ENCODE measurements at places on chromosomes 3 and 15.

DNA sequence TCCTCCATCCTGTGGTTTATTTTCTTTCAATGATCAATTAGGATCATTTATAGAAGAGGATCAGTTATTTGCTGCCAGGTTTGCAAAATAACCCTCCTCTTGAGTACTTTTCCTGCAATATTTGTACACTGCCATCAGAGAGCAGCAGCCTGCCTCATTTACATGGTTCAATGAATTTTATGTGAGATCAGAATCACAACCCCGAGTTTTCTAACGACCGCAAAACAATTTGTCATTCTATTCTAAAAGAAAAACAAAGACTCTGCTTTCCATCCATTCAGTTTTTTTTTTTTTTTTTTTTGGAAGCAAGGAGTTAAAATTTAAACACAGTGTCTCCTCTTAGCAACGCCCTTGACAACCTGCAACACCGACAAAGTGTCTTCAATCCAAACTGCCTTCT, 146.9 kb downstream of the RAB11A start:
- no peaks in the 10 kb centered on the region for H3K36me3 ChIP-seq
- peaks cover 3% of the 10 kb centered on the region for H3K27me3 ChIP-seq
- no peaks in the 10 kb centered on the region for H3K4me1 ChIP-seq

GRCh38 chr3:13611221-13611620, 62.3 kb downstream of the FBLN2 start:
- no peaks in the 10 kb centered on the region for H3K27me3 ChIP-seq
- DNase-seq: no peak
- H3K4me3 ChIP-seq: no peak overlapping the region
- no peaks in the 10 kb centered on the region for H3K36me3 ChIP-seq
- no peaks in the 10 kb centered on the region for H3K4me1 ChIP-seq

DNA sequence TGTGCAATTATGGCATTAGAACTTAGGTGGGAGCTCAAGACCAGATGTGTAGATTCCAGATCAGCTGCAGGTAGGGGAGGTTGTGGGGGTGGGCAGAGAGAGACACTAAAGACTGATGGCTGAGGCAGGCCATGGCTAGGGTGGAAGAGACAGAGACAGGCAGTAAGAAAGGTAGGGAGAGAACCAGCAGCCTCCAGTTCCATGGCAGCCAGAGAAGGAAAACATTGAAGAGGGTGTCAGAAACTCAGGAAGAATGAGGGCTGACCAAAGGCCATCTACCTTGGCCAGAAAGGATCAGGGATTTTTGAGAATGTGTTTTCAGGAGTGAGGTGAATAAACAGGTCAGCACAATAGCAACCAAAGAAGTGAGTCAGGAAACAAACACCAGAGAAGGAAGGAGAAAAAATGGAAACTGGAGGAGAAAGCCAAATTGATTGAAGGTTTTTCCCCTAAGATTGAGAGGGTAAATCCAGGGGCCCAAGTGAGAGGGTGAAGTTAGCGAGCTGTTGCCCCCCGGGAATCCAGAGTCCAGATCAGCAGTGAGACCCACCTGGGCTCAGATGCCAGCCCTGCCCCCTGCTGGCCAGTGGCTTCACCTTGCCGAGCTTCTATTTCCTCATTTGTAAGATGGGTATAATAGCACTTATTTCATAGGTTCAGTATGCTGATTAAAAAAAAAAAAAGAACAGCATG, 41.0 kb downstream of the ABHD2 start:
- no peaks in the 10 kb centered on the region for H3K27me3 ChIP-seq
- peak; percentile 54 for DNase-seq
- H3K27ac ChIP-seq: no peak overlapping the region
- peaks cover 14% of the 10 kb centered on the region for H3K4me1 ChIP-seq

DNA sequence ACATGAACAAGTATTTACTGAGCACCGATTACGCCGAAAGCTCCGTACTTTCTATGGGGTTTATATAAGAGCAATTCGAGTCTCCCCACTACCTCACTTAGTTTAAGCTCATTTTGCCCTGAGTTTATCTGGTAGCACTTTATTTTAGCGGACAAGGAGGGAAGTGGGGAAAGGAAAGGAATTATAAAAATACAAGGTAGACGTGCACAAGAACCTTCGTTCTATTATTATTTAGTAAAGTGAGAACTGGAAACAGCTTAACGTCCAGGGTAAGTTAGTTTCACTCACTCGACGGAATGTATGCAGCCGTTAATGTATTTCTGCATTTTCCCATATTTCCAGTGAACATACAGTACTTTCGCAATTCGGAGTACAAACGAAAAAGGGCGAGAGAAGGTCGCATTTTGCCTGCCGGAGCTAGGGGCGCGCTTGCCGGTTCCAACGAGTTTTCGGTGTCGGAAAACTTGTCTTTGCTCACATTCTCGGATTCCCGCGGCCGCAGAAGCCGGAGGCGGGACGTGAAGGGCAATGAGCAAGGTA, 1.2 kb upstream of the STT3B start:
- H3K27me3 ChIP-seq: no peaks in the 10 kb centered on the region
- DNase-seq: no peak
- H3K4me3 ChIP-seq: peak overlapping the region; percentile 91
- peaks cover 10% of the 10 kb centered on the region for H3K4me1 ChIP-seq
- H3K36me3 ChIP-seq: no peaks in the 10 kb centered on the region
- peak overlapping the region; percentile 97 for H3K27ac ChIP-seq

GRCh38 chr15:52144656-52145178, 32.1 kb upstream of the BCL2L10 start:
- H3K4me3 ChIP-seq: no peak overlapping the region
- H3K36me3 ChIP-seq: peaks cover 59% of the 10 kb centered on the region
- no peak for DNase-seq
- H3K27me3 ChIP-seq: no peaks in the 10 kb centered on the region
- H3K27ac ChIP-seq: no peak overlapping the region
- H3K4me1 ChIP-seq: peaks cover under 1% of the 10 kb centered on the region

- DNase-seq: no peak
- no peak overlapping the region for H3K27ac ChIP-seq
- H3K27me3 ChIP-seq: peaks cover 15% of the 10 kb centered on the region
- no peaks in the 10 kb centered on the region for H3K4me1 ChIP-seq
- no peak overlapping the region for H3K4me3 ChIP-seq
Observed at GRCh38 chr15:29925227-29926082, 103.2 kb upstream of the TJP1 start.
